Pulmonary artery endothelial cell (primary cell): ENCODE measurements at places on chromosomes 1 and 21.

DNA sequence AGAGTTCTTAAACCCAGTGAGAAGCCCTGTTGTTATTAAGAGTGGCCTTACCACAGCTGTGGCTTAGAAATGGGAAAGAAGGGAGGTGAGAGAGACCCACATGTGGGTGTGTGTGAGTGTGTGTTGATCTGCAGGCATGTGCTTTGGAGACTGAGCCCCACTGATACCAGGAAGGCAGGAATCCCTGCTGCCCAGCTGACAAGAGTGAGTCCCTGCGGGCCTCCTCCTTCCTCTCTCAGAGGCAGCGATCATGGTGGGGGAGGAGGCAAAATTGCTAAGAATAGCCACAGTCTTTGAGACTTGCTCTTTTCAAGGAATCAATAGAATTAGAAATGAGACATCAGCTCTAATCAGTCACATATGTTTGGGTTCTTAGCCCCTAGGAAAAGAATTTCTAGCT, 87.0 kb upstream of the WARS2 start:
- DNase-seq = no peak

DNA sequence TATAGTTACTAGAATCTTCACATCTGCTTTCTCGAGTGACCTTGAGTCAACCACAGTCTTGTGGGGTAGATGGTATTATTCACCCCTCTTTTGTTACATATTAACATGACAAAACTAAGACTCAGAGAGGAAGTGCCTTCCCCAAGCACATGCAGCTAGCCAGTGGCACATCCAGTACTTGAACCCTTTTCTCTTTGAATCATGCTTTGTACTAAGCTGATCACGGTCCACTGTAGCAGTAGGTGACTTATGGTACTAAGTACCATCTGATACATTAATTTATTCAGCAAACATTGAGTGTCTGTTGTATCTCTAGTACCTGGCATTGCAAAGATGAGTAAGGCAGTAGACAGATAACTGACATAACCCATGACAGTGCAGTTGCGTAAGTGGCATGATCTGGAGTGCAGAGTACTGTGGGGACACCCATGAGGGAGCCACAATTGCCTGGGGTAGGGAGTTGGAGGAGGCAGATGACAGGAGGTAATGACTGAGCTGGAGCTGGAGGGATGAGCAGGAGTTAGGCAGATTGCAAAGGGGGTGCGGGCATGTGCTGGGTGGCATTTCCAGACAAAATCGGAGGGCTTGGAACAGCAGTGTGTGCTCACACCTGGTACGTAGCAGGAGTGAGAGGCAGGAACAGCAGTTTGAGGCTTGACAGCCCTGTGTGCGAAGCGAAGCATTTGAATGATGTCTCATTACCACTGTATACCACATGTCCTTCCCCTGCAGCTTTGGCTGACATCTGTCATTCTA, 29.8 kb downstream of the UCK2 start:
- DNase-seq = no peak

DNA sequence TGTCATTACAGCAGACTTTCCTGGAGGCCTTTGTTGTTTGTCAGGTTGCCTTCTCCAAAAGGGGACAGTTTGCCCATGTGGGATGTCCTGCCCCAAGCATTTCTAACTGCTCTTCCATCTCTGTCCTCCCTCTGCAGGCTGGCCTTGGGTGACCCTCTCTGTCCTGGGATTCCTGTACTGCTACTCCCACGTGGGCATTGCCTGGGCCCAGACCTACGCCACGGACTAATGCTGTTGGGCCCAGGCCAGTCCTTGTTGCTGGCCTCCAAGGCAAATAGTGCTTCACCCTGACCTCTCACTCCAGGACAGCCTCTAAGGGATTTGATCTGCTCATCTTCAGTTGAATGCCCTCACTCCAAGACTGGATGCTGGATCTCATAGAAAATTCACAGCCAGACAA, 345.4 kb downstream of the HHAT start:
- DNase-seq = no peak

DNA sequence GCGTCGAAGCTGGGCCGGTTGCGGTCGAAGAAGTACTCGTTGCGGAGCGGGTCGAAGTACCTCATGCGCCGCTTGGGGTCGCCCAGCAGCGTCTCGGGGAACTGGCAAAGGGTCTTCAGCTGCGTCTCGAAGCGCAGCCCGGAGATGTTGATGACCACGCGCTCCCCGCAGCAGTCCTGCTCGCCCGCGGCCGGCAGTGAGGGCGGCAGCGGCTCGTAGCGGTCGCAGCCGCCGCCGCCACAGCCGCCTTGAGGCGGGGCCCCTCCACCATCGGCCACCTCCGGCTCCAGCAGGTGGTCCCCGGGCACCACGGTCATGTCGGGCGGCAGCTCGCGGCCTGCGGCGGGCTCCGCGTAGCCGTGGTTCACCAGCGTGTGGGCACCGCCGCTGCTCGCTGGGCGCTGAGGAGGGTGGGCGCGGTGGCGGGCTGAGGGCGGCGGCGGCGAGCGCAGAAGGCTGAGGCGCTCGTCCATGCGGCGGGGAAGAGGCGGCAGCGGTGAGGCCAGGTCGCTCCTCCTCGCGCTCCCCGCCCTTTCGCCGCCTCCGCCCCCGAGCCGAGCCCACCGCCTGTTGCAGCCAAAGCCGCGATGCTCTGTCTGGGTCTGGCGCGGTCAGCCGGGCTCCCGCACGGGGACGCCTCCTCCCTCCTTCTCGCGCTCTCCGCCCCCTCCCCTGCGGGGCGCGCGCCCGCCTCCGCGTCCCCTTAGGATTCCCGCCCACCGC, at the start of gene KCNA3:
Gene KCNA3 (minus strand): TSS at position 604 of the 723 bp plus-strand sequence. CDS start 131 bp downstream, at position 473.
- DNase-seq = no peak

GRCh38 chr1:179910934-179911333, 28.8 kb downstream of the TOR1AIP1 start:
- DNase-seq = no peak
